ENCODE measurements at places on chromosomes 4 and X. TPM values are rescaled to one million over a fixed set of nuclear protein-coding genes. Genes with fewer than 3 reads are reported as not detected.

- no peak overlapping the region for H3K4me3 ChIP-seq
- no peaks in the 10 kb centered on the region for H3K27me3 ChIP-seq
- H3K36me3 ChIP-seq, result no peaks in the 10 kb centered on the region
- H3K4me1 ChIP-seq, result no peaks in the 10 kb centered on the region
Measured at GRCh38 chr4:126023896-126024295, 709.1 kb downstream of the FAT4 start.

GRCh38 chr4:114077610-114078009, 98.2 kb upstream of the ARSJ start:
- peak overlapping the region; percentile 58 for H3K27ac ChIP-seq
- H3K4me3 ChIP-seq, result no peak overlapping the region
- H3K27me3 ChIP-seq, result no peaks in the 10 kb centered on the region
- H3K4me1 ChIP-seq, result peaks cover 13% of the 10 kb centered on the region
- no peaks in the 10 kb centered on the region for H3K36me3 ChIP-seq
- DNase-seq, result peak; percentile 92

DNA sequence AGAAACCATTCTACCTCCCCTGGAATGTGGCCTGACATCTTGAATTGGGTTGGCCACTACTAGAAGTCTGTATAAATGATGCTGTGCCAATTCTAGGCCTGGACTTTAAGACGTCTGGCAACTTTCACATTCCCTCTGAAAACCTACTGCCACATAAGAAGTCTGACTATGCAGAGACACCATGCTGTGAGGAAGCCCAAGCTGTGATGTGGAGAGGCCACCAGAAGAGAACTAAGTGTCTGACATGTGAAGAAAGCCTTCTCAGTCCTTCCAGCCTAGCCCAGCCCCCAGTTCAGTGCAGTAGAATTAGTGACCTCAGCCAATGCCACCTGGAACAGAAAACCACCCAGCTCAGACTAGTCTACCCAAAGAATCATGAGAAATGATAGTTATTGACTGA, 24.2 kb upstream of the FAM9C start:
- no peaks in the 10 kb centered on the region for H3K27me3 ChIP-seq
- H3K27ac ChIP-seq, result no peak overlapping the region
- no peak for DNase-seq
- no peaks in the 10 kb centered on the region for H3K36me3 ChIP-seq

DNA sequence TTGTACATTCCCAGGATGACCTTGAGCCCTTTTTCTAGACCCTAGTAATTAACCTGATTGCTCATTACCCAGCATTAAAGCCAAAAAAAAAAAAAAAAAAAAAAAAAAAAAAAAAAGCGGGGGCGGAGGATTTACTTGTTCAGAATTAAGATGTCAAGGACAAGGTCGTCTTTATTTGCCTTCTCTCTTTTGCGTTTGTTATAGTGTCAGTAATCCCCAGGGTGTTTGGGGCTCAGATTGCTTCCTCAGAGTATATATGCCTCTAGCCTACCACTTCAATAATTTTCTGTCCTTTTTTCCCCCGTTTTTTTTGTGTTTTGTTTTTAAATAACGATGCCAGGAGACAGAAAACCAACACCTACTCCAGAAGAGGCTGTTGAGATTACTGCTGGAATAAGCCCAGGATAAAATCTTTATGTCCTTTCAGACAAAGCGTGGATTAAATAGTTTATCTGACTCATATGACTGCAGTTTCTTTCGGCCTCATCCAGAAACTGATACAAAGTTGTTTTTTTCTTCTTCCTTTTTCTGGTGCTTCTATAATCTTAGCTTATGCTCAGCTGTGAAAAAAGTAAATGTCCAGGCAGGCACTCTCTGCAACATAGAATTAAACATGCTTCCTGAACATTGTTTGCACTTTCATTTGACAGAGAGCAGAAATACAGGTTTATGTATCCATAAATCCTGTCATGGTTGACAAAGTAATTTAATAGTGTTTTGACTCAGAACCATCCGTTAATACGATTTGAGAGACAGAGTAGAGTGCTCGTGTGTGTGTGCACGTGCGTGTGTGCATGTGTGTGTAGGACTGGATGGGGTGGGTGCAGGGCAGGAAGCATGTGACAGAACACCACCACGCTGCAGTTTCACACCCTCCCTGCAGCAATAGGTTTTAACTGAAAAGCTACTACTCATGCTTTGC, 138.6 kb downstream of the AFF1 start:
- no peak overlapping the region for H3K4me3 ChIP-seq
- H3K27me3 ChIP-seq, result no peaks in the 10 kb centered on the region
- no peak overlapping the region for H3K27ac ChIP-seq
- H3K4me1 ChIP-seq, result peaks cover 19% of the 10 kb centered on the region
- no peak for DNase-seq

DNA sequence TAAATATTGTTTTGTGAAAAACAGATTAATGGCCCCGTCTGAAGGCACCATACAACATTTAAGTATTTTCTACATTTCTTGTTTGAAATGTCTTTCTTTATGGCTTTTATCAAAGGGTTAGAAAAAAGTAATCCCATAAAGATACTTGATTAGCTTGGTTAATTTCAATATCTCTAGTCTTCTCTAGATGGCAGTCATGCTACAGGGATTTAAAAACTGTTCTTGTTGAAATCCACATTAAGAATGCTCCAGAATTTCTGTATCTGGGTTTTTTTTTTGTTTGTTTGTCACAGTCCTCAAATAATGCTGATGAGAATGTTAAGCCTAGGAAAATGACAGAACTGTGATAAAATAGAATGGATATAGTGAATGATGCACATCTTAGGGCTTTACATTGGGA, 109.0 kb upstream of the AADAT start:
- DNase-seq, result no peak
- no peaks in the 10 kb centered on the region for H3K27me3 ChIP-seq
- H3K27ac ChIP-seq, result no peak overlapping the region
- no peak overlapping the region for H3K4me3 ChIP-seq
- no peaks in the 10 kb centered on the region for H3K4me1 ChIP-seq

GRCh38 chrX:134396174-134396573, 63.8 kb upstream of the HPRT1 start:
- no peak overlapping the region for H3K27ac ChIP-seq
- no peaks in the 10 kb centered on the region for H3K4me1 ChIP-seq
- no peak overlapping the region for H3K4me3 ChIP-seq
- no peaks in the 10 kb centered on the region for H3K36me3 ChIP-seq
- no peaks in the 10 kb centered on the region for H3K27me3 ChIP-seq

DNA sequence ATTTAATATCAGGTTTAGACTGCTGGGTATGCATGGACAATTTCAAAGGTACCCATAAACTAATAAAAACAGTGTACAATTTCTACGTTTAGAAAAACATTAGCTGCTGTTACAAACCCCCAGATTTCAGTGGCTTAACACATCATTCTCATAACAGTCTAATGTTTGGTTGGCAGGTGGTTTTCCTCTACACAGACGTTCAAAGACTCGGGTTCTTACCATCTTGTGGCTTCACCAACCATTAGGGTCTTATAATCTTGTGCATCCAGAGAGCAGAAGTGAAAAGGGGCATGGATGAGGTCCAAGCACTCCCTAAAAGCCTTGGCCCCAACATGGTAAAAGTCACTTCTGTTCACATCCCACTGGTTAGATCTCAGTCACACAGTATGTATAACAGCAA, 71.6 kb downstream of the SH3RF1 start:
- no peak overlapping the region for H3K27ac ChIP-seq
- H3K27me3 ChIP-seq, result no peaks in the 10 kb centered on the region
- H3K4me1 ChIP-seq, result peaks cover 18% of the 10 kb centered on the region
- H3K4me3 ChIP-seq, result no peak overlapping the region
- no peaks in the 10 kb centered on the region for H3K36me3 ChIP-seq

DNA sequence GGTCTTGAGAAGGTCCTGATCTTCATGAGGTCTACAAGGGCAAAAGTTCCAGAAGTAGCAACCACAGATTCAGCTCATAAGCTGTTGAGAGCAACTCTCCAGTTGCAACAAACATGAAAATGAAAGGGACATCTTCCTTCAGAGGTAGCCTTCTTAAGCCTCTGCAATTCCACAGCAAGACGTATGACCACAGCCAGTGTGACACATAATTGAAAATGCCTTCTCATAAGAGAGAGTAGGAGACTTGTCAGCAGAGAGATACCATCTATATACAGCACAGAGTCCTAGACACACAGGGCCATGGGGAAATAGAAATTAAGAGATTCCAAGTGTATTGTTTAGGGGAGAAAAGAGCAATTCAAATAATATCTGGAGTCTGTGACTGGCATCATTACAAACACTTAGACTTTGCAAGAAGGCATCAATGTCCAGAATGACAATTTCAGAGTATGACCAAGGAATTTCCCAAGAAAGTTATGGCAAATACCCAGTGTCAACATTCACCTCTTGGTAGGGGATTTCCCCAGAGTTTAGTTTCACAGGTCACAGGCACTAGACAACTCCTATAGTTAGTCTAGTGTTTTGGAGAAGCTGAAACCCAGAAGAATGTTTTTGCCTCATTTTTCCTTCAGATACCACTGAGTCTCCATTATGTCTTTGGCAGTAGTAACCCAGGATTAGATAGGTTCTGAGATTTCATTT, 340.3 kb downstream of the ZNF674 start:
- no peak overlapping the region for H3K4me3 ChIP-seq
- no peak for DNase-seq
- no peaks in the 10 kb centered on the region for H3K4me1 ChIP-seq
- H3K27ac ChIP-seq, result no peak overlapping the region
- no peaks in the 10 kb centered on the region for H3K36me3 ChIP-seq

DNA sequence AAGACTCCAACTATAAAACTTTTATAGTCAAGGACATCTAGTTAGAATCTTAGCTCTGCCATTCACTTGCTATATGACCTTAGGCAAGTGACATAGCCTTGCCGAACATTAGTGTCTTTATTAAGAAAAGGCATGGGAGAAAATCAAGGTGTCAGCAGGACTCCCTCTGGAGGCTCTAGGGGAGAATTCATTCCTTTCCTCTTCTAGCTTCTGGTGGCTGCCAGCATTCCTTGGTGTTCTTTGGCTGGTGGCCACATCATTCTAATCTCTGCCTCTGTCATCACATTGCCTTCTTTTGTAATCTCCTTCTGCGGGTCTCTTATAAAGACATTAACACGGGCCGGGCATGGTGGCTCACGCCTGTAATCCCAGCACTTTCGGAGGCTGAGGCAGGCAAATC, 99.8 kb downstream of the PPP1R2C start:
- DNase-seq, result peak; percentile 3
- H3K27me3 ChIP-seq, result no peaks in the 10 kb centered on the region
- no peak overlapping the region for H3K4me3 ChIP-seq
- no peaks in the 10 kb centered on the region for H3K4me1 ChIP-seq

DNA sequence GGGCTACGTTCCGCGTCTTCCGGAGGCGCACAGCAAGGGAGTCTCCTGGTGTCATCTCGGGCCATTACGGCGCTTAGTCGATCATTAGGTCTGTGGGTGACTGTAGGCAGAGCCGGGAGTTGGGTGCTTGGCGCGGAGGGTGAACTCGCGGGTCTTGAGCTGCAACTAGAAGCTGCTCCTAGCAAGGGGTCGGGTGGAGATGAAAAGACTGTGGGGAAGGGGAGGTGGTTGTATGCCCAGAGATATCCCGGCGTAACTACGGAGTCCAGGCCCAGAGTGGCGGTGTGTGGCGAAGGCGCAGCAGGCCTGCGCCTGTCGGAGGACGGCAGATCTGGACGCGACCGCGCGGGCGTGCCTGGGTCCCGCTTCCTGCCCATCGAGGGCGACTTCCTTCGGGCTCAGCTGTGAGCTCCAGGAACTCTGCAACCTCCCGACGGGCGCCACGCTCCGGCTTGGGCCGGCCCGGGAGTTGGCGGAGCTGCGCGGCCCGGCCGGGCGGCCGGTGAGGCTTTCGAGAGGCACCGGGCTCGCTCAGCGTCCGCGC, 2.7 kb upstream of the NKX3-2 start:
- no peaks in the 10 kb centered on the region for H3K36me3 ChIP-seq
- no peak overlapping the region for H3K4me3 ChIP-seq
- H3K27ac ChIP-seq, result no peak overlapping the region
- peaks cover 48% of the 10 kb centered on the region for H3K27me3 ChIP-seq

- no peak overlapping the region for H3K27ac ChIP-seq
- no peaks in the 10 kb centered on the region for H3K27me3 ChIP-seq
- H3K4me3 ChIP-seq, result no peak overlapping the region
- no peaks in the 10 kb centered on the region for H3K4me1 ChIP-seq
- no peak for DNase-seq
- no peaks in the 10 kb centered on the region for H3K36me3 ChIP-seq
Measured at GRCh38 chr4:143089291-143089690, 95.4 kb upstream of the USP38 start.

- H3K36me3 ChIP-seq, result no peaks in the 10 kb centered on the region
- DNase-seq, result no peak
- no peak overlapping the region for H3K4me3 ChIP-seq
- no peak overlapping the region for H3K27ac ChIP-seq
Measured at GRCh38 chrX:120742946-120743665, 113.3 kb upstream of the C1GALT1C1 start.

GRCh38 chr4:109947918-109948317, 35.2 kb downstream of the EGF start:
- no peaks in the 10 kb centered on the region for H3K4me1 ChIP-seq
- no peaks in the 10 kb centered on the region for H3K36me3 ChIP-seq
- H3K27me3 ChIP-seq, result no peaks in the 10 kb centered on the region
- no peak overlapping the region for H3K4me3 ChIP-seq
- H3K27ac ChIP-seq, result no peak overlapping the region

DNA sequence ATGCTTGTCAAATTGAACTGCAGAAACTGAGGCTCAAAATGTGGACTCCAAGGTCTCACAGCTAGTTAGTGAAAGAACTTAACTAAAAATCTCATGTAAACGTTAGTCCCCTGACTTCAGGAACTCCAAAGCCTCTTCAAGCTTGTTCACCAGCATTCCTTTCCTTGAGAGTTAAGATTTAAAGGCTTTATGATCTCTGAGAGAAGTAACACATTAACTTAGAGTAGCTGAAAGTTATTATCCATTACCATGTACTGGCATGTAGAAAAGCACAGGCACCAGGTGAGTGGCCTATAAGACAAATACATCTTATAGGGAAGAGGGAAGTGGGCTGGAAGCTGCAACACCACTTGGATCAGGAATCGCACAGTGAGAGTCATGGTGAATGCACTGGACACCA, 15.3 kb downstream of the PARM1 start:
- no peaks in the 10 kb centered on the region for H3K36me3 ChIP-seq
- no peak for DNase-seq
- no peak overlapping the region for H3K4me3 ChIP-seq

DNA sequence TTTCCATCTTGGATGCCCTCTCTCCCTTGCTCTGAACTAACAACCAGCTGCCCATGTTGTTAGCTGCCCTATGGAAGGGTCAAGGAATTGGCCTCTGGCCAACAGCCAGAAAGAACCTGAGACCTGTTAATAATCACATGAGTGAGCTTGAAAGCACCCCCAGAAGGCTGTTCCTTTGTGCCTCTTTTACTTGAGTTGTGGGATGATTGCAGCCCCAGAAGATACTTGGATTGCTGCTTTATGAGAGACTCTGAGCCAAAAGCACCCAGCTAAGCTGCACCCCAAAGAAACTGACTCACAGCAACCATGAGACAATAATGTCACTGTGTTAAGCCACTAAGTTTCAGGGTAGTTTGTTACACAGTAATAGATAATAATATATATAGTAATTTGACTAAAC, 73.3 kb downstream of the FRYL start:
- H3K27me3 ChIP-seq, result no peaks in the 10 kb centered on the region
- H3K4me3 ChIP-seq, result no peak overlapping the region
- H3K27ac ChIP-seq, result no peak overlapping the region
- DNase-seq, result no peak

GRCh38 chr4:181964731-181965130, 278.5 kb upstream of the TENM3 start:
- no peak for DNase-seq
- no peak overlapping the region for H3K4me3 ChIP-seq
- no peak overlapping the region for H3K27ac ChIP-seq
- no peaks in the 10 kb centered on the region for H3K27me3 ChIP-seq

Gene DHRSX
- 27.1 TPM for total RNA-seq

Gene SNCA
- total RNA-seq, result 124 TPM

Gene PABPC4L
- total RNA-seq, result 1.6 TPM

Gene KCND1
- 1.3 TPM for total RNA-seq

Gene HSFX2
- total RNA-seq, result 0.55 TPM

Gene MTHFD2L
- total RNA-seq, result 12.4 TPM

Gene TSPAN6
- total RNA-seq, result 44.6 TPM

Gene WAS
- total RNA-seq, result 0.73 TPM

Gene SPANXC
- total RNA-seq, result not detected
